ENCODE measurements at places on chromosomes 3 and 15.

- no peak for DNase-seq
Observed at GRCh38 chr15:58875343-58875742, 58.1 kb downstream of the SLTM start.

DNA sequence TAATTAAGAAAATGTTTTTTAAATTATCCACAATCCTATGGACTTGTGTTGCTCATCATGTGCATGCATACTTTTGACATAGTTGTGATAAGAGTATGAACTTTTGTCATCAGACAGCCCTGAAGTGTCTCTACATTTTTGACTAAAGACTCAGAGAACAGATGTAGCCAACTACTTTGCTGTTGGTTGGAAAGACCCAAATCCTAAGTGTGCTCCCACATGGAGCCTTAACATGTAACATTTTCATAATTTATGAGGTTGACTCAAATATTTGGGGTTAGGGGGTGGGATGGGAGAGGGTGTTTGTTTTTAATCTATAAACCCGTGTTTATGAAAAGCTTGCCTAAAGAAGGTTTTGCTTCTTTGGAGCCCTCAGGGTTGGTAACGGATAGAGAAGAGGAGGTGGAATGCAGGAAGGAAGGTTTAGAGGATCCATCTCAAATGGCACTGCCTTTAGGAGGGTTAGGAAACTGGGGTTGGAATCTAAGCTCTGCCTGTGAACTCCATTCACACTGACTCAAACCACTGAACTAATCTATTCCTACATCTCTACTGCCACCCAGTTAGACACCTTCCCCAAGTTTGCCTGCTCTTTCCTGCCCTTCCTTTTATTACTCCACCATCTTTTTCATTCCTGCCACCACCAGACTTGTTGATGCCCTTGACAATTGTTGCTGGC is 3.7 kb downstream of the BOC start:
- DNase-seq: no peak

DNA sequence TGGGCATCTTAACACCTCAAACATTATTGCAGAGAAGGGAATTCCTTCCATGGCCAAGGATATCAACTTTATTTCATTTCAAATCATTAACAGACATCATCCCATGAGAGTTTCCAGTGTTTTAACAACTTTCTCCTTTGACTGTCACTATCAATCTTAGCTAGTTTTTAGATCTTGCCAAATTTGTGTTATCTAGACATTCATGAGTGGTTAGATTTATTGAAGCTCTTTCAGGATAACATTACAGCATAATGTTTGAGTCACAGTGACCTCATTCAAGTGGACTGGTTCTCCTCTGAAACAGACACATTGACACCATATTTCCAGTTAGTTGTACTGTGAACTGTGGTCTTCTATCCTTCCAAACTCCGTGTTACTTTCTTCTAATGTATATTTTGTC is 8.6 kb upstream of the TNFAIP8L3 start:
- DNase-seq: no peak

DNA sequence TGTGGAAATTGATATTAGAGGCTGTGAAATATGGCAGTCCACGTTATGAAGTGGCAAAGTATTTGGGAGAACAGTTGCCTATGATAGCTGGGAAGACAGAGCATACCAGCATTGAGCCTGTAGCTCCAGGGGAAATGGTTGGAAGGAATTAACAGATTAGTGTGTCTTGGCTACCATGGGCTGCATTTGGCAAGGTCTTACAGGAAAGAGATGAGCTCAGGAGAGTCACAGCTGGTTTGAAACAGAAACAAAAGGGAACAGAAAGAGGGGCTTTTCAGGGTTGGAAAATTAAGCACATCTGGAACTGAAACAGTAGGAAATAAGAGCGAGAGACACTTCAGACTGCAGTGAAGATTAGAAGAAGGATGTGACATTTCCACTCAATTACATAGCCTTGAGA is 141.7 kb downstream of the FBLN2 start:
- DNase-seq: no peak

DNA sequence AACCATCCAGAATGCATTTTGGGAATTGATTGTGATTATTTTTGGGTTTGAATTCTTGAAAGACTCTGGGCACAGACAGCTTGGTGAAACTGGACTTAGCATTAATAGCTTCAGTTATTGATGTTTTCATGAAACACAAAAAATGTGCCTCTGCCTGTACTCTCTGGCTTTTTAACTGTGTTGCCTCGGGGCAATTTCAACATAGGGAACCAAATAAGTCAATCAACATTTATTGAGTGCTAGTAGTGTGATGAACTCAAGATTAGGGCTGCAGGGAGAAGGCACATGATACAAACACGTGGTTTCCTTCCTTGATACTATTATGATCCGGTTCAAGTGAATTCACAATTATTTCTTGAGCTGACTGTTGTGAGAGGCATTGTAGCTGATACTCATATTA is 50.8 kb downstream of the UNC13C start:
- DNase-seq: no peak

GRCh38 chr15:45456212-45457106 is 66.1 kb downstream of the SLC30A4 start:
- no peak for DNase-seq

- no peak for DNase-seq
Observed at GRCh38 chr15:48515500-48515899, 130.0 kb downstream of the FBN1 start.

- DNase-seq: no peak
Observed at GRCh38 chr3:12484983-12485327, 675 bp downstream of the TSEN2 start.

DNA sequence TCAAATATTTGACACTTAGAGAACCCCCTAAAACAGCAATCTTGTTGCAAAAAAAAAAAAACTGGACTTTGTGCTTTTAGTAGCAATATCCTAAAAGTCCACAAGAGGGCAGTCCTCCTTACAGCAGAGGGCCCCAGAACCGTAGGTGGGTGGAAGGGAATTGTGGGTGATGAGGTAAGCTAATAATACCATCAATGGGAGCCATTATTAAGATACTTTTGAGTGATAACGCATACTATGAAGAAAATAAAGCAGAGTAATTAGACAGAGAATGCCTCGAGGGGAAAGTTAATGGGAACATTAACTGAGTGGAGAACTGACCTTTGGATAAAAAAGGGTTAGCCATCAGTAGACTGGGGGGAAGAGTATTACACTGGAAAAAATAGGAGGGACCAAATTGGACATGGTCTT is 229.9 kb downstream of the THRB start:
- DNase-seq: no peak

DNA sequence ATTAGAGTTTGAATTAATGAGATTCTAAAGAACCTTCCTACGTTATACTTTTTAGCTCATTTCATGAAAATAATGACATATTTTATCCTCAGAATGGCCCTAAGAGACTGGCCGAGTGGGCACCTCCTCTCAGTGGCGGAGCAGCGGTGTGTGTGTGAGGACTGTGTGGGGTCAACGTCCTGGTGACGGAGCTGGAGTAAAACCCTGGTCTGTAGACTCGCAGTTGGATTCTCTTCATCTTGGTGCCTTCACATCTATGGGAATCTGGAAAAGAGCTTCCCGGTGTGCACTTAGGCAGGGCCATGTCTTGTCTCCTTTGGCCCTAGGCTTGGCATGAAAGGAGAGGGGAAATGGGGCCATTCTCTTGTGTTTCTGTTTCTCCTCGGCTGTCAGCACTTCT is 21.4 kb upstream of the PAQR5 start:
- DNase-seq: no peak

DNA sequence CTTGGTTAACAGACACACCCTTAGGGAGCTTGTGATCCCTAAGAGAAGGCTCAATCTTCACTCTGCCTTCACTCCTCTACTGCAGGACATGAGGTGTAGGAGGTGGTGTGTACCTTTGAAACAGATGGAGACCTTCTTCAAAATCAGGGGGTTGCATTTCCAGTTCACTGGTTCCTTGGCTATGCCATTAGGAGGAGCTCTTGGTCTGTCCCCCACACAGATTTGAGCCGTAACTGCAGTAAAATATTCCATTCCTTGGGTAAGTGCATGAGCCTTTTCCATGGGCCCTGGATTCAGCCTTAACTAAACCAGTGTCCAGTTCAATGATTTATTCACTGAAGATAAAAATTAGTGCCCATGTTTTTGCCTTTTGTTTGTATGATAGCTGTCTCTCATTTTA is 144.6 kb downstream of the MCTP2 start:
- no peak for DNase-seq

DNA sequence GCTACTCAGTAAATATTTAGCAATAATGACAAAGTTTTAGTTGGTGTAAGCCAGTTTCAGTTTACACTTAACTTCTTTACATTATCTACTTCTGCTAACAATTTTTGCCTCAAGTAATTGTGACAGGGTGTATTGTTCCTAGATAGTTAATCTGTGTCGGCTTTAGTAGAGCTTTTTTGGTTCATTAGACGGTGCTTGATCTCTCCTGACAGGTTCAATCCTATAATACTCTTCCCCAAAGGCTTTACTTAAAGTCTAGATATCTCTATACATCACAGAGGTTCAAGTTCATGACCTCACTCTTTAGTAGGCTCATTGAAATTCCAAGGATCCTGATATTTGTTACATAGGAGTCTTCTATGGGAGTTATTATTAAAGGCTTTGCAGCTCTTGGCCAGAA is 365.6 kb upstream of the DPPA4 start:
- DNase-seq: no peak

DNA sequence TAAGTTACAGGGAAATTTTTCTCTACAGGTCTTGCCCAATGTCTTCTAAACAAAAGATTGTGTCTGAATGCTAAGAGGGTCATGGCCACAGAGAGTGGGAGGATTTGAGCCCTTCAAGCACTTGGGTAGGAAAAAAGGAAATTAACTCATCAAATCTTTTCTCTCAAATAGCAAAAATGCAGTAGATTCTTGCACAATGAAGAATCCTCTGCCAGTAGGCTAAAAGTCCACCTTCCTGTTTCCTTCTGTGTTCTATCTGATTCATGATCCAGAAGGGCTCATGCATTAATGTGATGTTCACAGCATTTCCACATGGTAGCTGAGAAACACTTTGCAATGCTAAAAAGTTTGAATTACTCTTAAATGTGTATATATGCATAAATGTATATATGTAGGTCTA is 177.1 kb downstream of the CD47 start:
- DNase-seq: no peak

- DNase-seq: no peak
Observed at GRCh38 chr15:83063551-83063950, 3.5 kb downstream of the BTBD1 start.

DNA sequence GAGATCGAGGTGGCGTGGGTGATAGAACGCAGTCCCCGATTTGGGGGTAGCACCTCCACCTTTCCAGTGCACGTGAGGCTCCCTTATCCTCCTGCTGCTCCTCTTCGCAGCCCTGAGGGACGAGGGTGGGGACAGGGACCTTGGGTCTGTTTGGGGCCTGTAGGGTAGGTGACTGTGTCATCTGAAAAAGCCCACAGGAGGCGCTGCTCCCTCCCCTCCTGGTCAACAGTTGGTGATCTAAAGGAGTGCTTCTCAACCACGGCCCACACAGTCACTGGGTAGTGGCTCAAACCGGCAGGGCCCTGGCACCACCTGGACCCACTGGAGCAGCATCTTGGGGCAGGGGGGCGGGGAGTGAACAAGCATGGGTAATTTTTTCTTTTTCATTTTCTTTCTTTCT is 7.1 kb downstream of the LRRK1 start:
- no peak for DNase-seq

DNA sequence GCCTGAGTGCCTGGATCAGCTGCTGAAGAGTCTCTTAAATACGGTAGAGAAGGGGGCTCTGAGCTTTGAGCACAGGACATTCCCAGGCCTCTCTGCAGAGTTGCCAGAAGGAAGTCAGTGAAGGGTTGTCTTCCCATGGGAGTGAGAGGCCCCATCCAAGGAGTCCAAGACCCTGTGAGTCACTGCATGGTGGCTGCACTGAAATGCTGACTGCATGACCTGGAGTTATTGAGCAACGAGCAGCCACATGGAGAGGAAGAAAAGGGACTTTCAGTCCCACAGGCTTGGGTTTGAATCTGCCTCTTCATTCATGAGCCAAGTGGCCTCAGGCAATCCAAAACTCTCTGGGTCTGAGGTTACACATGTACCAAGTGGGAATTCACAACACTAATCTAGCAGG is 69.6 kb upstream of the RASGRF1 start:
- no peak for DNase-seq

DNA sequence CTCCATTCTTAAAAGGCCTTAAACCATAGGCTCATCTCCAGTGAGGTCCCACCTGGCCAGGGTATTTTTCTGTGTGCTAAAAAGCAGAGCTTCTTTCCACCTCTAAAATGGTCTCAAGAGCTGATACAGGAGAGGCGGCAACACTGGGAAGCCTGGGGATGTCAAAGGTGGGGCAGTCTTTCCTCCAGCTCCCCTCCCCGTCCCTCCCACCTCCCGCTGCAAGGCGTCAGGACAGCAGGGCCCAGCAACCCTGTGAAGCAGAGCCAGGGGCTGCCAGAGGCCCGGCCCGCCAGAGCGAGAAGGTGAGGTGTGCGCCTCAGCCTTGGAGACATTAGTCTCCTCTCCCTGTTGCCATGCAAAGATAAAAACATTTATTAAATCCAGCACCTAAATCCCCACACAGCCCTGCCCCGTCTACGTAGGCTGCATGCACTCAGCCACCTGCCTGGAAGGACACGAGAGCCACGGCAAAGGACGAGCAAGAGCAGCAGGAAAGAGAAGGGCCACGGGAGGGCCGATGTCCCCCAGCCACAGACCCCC is 75.6 kb downstream of the FAM174B start:
- DNase-seq: no peak

DNA sequence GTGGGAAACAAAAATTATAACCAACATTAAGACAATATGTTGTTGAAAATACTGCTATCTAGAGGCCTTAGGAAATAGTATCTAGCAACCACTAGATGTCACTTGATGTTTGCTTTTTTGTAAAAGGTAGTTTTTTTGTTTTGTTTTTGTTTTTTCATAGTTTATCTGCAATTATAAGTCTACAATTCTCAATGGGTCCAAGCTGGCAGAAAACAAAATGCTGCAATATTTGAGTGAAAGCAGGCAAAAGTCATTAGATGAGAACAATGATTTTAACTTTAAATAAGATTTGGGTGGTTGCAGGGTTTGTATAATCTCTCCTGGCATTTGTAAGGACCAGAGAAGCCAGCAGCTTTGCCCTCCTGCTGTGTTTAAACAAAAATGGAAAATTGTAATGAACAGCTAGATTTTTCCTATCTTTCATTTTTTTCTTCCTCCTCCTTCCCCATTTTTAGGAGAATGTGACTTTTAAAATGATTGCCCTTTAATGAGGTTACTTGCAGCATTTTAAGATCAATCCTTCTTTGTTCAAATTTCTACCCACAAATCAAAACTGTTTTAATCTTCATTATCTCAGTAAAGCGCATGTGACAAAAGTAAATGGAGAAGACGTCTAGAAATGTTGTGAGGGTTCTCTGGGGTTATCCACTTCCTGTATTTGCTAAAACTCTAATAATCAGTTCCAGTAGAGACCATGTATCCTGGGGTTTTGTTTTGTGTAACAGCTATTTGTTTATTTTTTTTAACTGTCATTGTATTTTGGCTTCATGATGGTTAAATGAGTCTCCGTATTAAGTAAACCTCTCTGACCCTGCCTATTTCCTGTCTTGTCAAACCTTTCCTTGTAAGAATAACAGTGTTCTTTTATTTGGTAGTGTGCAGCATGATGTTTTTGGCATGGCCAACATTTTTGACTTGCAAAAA is 27.3 kb downstream of the DUT start:
- DNase-seq: no peak

All from left renal cortex interstitium (tissue), 4 donors.